ENCODE measurements at places on chromosomes 16 and 17. TPM values are rescaled to one million over a fixed set of nuclear protein-coding genes. Genes with fewer than 3 reads are reported as not detected.

DNA sequence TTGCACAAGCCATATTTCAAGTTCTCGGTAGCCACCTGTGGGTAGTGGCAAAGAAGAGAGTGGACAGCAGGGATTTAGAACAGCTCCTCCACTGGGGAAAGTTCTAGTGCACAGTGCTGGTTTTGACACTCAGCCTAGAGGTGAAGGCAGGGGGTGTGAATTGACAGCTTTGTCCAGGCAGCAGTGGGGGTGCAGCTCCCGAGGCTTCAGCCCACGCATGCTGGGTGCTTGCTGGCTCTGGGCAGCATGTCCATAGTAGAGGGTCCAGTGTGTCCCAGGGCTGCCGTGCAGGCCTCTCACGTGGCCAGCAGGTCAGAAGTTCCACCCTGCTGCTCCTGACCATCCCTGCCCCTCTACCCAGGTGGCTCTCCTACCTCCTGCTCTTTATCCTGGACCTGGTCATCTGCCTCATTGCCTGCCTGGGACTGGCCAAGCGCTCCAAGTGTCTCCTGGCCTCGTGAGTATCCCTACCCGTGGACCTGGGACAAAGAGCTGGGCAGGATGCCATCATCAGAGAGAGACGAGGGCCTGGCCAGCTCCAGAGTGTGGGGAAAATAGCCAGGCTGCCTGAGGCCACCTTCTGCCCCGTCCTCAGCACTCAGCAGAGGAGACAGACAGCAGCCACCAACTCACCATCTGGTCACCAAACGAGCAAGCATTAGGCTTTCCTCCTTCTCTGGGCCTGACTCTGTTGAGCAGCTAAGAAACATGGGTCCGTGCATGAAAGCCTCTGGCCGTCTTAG lies 29.8 kb downstream of the TTYH2 start:
- DNase-seq, result no peak

DNA sequence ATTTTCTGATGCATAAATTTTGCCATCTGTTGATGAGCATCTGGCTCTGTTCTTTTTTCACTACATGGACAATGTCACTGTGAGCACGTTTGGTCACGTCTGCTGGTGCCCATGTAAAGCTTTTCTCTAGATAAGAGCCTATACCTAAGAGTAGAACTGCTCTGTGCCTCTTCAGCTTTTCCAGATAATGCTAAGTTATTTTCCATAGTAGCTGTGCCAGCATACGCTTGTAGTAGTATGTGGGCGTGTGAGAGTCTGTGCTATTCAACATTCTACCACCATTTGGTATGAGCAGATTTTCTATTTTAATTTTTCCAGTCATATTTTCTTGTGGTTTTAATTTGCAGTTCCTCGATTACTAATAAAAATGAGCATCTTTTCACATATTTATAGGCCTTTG lies 33.2 kb downstream of the VPS35L start:
- DNase-seq, result no peak

DNA sequence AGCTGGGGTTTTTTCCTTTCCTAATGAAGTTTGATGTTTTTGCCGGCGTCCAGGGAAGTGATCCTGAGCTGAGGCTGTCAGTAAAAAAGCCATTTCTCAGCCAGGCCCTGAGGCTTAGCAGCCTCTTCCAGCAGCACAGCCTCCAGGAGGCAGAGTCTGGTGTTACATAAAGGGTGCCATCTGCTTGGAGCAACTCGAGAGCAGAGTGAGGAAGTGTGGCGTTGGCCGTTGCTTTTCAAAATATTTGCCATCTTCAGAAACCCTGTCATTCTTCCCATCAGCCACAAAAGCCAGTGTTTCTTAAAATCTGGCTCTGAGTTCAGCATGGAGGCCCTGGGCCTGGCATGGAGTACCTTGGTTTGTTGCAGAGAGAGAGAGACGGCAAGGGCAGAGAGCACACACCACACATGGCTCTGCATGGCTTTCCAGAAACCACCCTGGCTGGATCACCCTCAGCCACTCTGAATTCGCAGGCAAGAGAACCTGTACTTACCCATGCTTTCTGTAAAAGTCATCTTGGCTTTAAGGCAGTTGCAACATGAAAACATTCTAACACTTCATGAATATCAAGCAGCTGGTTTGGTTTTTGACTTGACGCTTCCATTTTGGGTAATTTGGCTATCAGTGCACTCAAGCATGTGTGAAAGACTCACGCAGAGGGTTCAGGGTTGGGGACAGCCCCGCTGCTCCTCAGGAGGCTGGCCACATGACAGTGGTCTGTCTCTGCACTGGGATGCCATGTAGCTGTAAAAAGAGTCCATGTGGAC lies 21.0 kb downstream of the PMM2 start:
- DNase-seq, result no peak

- no peak for DNase-seq
These were observed 17.5 kb downstream of the CACNG3 start for GRCh38 chr16:24273508-24274182.

CLEC18A gene
- 1.0 TPM for total RNA-seq

DNA sequence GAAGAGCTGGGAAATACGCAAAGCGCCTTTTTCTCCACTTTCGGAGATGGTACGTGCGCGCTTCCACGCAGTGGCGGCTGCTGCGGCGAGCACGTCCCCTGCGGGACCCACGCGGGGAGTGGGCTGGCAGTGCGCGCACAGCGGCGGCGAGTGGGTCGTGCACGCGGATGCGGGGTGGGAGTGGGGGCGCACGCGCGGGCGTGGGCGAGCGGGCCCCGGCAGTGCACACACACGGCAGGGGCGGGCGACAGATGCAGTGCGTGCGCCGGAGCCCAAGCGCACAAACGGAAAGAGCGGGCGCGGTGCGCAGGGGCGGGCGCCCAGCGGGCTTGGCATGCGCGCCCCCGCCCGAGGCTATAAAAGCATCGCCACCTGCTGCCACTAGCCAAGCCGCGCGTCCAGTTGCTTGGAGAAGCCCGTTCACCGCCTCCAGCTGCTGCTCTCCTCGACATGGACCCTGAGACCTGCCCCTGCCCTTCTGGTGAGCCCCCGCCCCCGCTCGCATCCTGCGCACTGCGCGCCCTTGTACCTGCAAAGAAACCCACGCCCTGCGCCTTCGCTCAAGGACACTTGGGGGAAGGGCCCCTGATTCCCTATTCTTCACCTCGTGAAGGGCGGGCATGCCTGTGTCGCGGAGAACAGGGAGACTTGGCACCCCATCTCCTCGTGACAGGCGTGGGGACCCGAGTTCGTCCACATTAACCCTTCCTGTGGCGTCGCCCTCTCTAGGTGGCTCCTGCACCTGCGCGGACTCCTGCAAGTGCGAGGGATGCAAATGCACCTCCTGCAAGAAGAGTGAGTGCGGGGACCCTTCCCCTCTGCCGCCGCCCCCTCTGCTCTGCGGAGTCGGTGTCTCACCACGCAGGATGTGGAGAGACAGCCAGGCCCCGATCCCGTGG lies at the start of gene MT3:
MT3 (plus strand) TSS at position 388 of the 899 bp plus-strand sequence; CDS start at position 451, 63 bp downstream.
- no peak for DNase-seq

KRTAP1-1 gene
- not detected for total RNA-seq

DNA sequence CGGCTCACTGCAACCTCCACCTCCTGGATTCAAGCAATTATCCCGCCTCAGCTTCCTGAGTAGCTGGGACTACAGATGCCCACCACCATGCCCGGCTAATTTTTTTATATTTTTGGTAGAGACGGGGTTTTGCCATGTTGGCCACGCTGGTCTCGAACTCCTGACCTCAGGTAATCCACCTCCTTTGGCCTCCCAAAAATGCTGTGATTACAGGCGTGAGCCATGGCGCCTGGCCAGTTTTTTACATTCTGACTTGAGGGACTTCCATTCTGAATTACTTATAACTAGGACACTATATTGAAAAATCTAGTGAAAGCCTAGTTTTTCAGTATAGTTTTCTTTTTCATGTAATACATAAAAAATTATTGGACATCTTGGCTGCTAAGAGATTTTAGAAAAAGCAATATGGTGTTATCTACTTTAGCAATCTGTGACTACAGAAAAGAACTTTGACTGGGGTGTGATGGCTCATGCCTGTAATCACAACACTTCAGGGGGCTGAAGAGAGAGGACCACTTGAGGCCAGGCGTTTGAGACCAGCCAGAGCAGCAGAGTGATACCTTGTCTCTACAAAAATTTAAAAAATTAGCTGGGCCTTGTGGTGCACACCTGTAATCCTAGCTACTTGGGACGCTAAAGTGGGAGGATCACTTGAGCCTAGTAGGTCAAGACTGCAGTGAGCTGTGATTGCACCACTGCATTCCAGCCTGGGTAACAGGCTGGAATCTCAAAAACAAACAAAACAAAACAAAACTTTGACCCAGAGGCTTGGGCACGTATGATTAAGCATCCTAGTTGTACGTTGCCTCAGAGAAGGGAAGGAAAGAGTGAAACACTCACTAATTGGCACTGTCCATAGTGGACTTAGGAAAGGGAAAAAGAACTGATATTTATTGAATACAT lies 26.8 kb upstream of the GOSR1 start:
- DNase-seq, result no peak

BEAN1 gene
- total RNA-seq, result not detected

KIF19 gene
- total RNA-seq, result 2.1 TPM

- no peak for DNase-seq
These were observed 44.1 kb downstream of the ZNF423 start for GRCh38 chr16:49811644-49812334.

DNA sequence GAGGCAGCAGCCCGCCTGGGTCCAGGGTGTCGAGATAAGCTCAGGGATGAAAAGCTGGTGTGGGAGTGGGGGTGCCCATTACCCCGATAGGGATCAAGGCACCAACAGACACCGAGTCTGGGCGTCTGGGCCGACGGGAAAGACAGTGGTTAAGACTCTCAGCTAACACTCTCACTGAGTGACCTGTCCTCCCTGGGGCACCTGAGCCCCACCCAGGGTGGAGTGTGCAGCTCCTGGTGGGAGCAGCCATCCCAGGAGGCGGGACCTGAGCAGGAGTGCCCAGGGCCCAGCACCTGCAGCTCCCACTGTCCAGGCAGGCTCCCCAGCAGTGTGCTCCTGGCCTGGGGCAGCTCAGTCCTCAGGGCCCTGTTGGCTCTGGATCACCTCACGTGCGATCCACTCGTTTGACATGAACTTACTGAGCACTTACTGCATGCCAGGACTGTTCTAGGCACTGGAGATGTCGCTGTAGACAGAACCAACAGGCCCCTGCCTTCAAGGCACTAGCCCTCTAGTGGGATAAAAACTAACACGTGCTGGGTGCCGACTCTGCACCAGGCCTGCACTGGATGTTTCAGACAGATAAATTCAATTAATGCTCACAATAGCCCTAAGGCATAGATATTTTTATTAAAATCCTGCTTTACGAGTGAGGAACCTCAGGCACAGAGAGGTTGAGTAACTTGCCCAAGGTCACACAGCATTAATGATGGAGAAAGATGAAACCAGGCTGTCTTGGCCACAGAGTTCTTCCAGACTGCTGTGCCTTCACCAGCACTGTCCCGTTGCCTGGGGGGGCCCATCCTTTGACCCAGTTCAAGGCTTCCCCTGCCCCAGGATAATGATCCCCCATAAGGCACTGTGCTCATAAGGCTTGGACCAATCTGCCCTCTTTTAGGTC lies 1.9 kb downstream of the EVPLL start:
- DNase-seq, result no peak

- DNase-seq, result no peak
These were observed 268.8 kb downstream of the SEC14L1 start for GRCh38 chr17:77409282-77410161.

DNA sequence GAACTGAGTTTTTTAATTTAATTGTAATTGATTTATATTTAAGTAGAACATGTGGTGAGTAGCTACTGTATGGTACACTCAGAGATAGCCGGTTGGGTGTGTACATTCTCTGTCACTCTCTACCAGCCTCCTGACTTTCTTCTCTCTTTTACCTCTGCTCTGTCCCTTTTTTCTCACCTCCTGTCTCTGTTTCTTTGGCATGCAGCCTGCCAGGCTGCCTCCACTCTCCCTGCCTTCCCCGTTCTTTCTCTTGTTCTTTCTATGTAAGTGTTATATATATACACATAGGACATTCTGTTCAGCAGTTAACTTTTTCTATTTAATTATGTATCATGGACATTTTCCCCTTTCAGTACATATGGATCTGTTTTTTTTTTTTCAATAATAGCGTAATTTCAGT lies 50.8 kb downstream of the MRTFB start:
- no peak for DNase-seq

HEATR9 gene
- 0.08 TPM for total RNA-seq

ORMDL3 gene
- 138 TPM for total RNA-seq

DNA sequence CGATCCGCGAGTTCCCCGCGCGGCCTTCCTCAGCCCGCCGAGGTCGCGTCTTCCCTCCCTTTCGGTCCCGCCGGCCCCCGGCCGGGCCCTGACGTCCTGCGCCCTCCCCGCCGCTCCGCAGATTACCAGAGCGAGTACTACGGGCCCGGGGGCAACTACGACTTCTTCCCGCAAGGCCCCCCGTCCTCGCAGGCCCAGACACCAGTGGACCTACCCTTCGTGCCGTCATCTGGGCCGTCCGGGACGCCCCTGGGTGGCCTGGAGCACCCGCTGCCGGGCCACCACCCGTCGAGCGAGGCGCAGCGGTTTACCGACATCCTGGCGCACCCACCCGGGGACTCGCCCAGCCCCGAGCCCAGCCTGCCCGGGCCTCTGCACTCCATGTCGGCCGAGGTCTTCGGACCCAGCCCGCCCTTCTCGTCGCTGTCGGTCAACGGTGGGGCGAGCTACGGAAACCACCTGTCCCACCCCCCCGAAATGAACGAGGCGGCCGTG lies 5.4 kb downstream of the LHX1 start:
- no peak for DNase-seq

DNA sequence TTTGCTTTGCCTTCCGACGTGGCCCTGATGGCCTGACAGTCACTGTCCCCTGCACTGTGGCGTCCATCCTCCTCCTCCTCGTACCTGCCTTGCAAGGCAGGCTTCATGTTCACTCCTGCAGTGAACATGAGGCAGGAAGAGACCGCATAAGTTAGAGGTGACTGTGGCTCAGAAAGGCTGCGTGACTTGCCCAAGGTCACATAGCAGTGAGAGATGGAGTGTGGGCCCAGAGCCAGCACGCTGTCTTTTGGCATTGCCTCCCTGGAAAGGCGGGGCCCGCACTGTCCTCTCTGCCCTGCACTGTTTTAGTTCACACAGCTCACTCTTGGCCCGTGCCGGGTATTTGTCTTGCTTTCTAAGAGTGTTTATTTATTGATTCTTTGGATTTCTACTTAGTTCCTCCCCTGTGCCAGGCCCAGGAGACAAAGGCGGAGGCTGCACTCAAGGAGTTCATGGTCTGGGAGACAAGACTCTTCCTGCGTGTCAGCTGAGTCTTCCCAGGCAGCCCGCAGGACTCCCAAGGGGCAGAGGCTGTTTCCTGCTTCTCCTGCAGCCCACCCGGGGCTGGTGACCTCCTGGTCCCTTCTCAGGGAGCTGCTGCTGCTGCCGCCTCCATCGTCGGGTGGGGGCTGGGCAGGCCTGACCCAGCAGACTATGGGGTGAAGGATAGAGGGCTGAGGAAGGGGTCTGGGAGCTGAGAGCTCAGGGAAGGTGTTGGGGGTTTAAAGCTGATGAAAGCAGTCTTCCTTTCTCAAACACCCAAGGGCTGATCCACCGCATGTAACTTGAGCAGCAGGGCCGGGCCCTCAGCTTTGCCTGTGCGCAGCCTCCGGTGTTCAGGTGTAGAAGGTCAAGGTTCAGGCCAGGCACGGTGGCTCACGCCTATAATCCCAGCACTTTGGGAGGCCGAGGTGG lies 12.7 kb downstream of the CYGB start:
- DNase-seq, result no peak

- no peak for DNase-seq
These were observed 2.1 kb upstream of the NAGPA start for GRCh38 chr16:5035909-5036227.

GRCh38 chr17:59365383-59365981 lies 34.0 kb downstream of the YPEL2 start:
- DNase-seq, result no peak

ST6GALNAC2 gene
- 1.3 TPM for total RNA-seq

HOXB1 gene
- not detected for total RNA-seq

PLCG2 gene
- 21.6 TPM for total RNA-seq

MEOX1 gene
- not detected for total RNA-seq

GRCh38 chr16:78816499-78817195 lies 717.2 kb downstream of the WWOX start:
- no peak for DNase-seq

TBC1D3 gene
- total RNA-seq, result 3.8 TPM

Data from liver (tissue), 10 donors.